ENCODE measurements at places on chromosomes 3 and 15. TPM values are rescaled to one million over a fixed set of nuclear protein-coding genes. Genes with fewer than 3 reads are reported as not detected.

GRCh38 chr3:41267975-41268640, 68.8 kb downstream of the CTNNB1 start:
- H3K27ac ChIP-seq, result no peak overlapping the region
- H3K4me1 ChIP-seq, result no peaks in the 10 kb centered on the region
- no peak overlapping the region for H3K4me3 ChIP-seq
- no peak for DNase-seq
- no peaks in the 10 kb centered on the region for H3K27me3 ChIP-seq

DNA sequence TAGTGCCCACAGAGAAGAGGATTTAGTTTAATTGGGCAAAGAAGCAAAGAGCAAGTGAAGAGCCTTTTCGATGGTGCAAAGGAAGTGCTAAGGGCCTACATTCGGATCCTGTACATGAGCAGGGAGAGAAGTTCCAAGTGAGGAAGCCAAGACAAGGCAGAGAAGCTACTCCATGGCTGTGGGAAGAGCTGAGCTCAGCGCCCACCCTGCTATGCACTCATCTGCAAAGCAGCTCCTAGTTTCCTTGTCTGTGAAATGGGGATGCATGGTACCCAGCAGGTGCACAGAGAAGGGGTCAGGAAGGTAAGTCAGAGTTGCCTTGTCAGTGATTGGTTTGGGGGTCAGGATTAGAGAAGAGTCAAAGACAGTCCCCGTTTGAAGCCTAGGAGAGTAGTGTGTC, 126.5 kb downstream of the PDE8A start:
- DNase-seq, result no peak
- no peak overlapping the region for H3K27ac ChIP-seq
- H3K27me3 ChIP-seq, result no peaks in the 10 kb centered on the region
- no peaks in the 10 kb centered on the region for H3K36me3 ChIP-seq

SLC25A36 gene
- 38.1 TPM for total RNA-seq

- H3K27ac ChIP-seq, result peak overlapping the region; percentile 69
- peak overlapping the region; percentile 71 for H3K4me3 ChIP-seq
- no peaks in the 10 kb centered on the region for H3K36me3 ChIP-seq
- H3K4me1 ChIP-seq, result peaks cover 54% of the 10 kb centered on the region
- peak; percentile 84 for DNase-seq
Observed at GRCh38 chr3:141796081-141796888, 33.1 kb downstream of the GRK7 start.

DNA sequence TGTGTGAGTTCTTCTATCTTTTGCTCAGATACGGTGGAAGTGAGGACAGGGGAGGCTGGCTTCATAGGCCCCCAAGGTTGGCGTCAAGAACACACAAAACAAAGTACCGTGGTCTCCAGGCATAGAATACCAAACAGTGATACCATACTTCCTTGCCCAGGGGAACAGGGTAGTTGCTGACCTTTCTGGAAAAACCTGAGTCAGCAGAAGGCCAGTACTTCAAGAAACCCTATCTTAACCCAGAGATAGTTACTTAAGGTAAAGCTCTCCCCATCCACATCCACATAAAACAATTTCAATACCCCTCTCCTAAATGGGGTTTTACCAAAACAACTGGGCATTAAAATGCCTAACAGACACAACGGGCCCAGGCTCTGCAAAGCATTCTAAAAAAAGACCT, 29.6 kb upstream of the RPS17 start:
- H3K27ac ChIP-seq, result no peak overlapping the region
- no peak overlapping the region for H3K4me3 ChIP-seq
- H3K36me3 ChIP-seq, result no peaks in the 10 kb centered on the region
- H3K4me1 ChIP-seq, result no peaks in the 10 kb centered on the region

GRCh38 chr3:10299679-10300078, 6.9 kb upstream of the GHRL start:
- no peak overlapping the region for H3K4me3 ChIP-seq
- no peak for DNase-seq
- H3K36me3 ChIP-seq, result peaks cover 36% of the 10 kb centered on the region
- H3K27me3 ChIP-seq, result no peaks in the 10 kb centered on the region

BTLA gene
- 14.8 TPM for total RNA-seq

- H3K4me1 ChIP-seq, result no peaks in the 10 kb centered on the region
- DNase-seq, result no peak
- H3K27ac ChIP-seq, result no peak overlapping the region
- no peak overlapping the region for H3K4me3 ChIP-seq
- H3K36me3 ChIP-seq, result peaks cover 7% of the 10 kb centered on the region
Observed at GRCh38 chr3:57896031-57896430, 112.2 kb upstream of the FLNB start.

- H3K27me3 ChIP-seq, result no peaks in the 10 kb centered on the region
- H3K4me1 ChIP-seq, result no peaks in the 10 kb centered on the region
- no peak overlapping the region for H3K4me3 ChIP-seq
- no peaks in the 10 kb centered on the region for H3K36me3 ChIP-seq
Observed at GRCh38 chr3:73502609-73503583, 121.8 kb downstream of the PDZRN3 start.

GRCh38 chr3:70249509-70250160, 62.8 kb downstream of the MDFIC2 start:
- H3K4me1 ChIP-seq, result no peaks in the 10 kb centered on the region
- no peak for DNase-seq
- H3K4me3 ChIP-seq, result no peak overlapping the region
- no peak overlapping the region for H3K27ac ChIP-seq

GRCh38 chr3:16430717-16431630, 82.5 kb downstream of the RFTN1 start:
- no peak overlapping the region for H3K4me3 ChIP-seq
- H3K27ac ChIP-seq, result no peak overlapping the region
- no peaks in the 10 kb centered on the region for H3K27me3 ChIP-seq
- H3K4me1 ChIP-seq, result no peaks in the 10 kb centered on the region
- DNase-seq, result no peak

DNA sequence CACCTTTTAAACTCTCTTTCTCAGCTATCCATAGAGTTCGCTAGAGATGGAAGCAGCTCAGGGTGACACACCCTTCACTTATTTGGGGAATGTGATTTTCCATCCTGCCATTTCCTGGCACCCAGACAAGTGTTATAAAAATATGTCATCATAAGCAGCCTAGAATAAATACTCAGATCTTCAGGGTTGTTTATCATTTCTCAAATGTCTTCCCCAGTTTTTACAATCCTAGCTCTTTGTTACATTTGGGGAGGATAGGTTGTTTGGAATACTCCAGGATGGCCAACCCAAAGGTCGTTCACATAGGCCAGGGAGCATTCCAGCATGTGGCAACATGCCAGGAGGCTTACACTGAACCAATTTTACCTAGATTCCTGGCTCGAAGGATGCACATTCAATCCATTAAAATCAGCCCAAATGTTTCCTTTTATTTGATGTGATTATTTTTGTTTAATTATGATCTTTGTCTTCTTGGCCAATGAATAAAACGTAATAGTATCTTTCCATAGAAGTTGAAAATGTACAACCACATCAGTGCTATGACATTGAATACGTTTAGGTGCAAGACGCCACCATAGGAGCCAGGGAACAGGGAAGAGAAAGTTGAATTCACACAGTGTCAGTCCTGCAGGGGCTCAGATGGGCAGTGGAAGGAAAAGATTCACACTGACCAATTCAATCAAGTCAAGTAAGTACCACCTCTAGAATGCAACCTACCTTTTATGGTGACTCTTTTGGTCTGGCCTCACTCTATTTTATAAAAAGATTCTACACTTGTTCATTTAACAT, 537.7 kb upstream of the MDFIC2 start:
- H3K27me3 ChIP-seq, result no peaks in the 10 kb centered on the region
- H3K27ac ChIP-seq, result no peak overlapping the region
- no peaks in the 10 kb centered on the region for H3K36me3 ChIP-seq
- no peaks in the 10 kb centered on the region for H3K4me1 ChIP-seq

DPPA2 gene
- not detected for total RNA-seq

EXOG gene
- total RNA-seq, result 17.7 TPM

DNA sequence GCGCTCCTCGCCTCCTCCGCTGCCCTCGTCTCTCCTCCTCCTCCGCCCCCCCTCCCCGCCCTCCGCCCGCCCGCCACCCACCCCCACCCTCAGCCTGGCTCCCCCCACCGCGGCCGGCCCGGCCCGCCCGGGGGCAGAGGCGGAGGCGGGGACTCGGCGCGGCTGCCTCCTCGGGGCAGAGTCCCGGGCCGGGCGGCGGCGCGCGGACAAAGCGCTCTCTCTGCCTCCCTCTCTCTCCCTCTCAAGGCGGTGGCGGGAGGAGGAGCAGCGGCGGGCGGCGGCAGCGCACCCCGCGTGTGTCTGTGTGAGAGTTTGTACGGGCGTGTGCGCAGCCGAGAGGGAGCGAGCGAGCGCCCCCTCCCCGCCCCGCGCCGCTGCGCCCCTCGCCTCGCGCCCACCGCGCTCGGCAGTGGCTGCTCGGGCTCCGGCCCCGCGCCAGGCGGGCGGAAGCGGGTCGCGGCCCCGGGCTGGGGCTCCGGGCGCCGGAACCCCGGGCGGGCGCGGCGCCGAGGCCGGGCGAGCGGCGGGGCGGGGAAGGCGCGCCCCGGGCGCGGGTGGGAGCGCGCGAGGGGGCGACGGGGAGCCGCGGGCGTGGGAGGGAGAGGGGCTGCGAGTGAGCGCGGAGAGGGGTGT, at the start of gene IGF2BP2:
Gene IGF2BP2, minus strand, starts transcription at position 37 of the 633 bp plus-strand sequence. CDS start 82 bp downstream, outside the sequence.
- H3K4me1 ChIP-seq, result peaks cover 5% of the 10 kb centered on the region
- peaks cover 30% of the 10 kb centered on the region for H3K27me3 ChIP-seq
- no peaks in the 10 kb centered on the region for H3K36me3 ChIP-seq
- DNase-seq, result peak; percentile 17
- peak within 1 kb of the TSS; percentile 19 for H3K4me3 ChIP-seq

GRCh38 chr3:189309400-189309975, 137.7 kb downstream of the TPRG1 start:
- no peak overlapping the region for H3K4me3 ChIP-seq
- no peaks in the 10 kb centered on the region for H3K36me3 ChIP-seq
- DNase-seq, result no peak
- H3K4me1 ChIP-seq, result no peaks in the 10 kb centered on the region

GRCh38 chr3:52346623-52347530, 30.8 kb downstream of the DNAH1 start:
- no peak for DNase-seq
- no peak overlapping the region for H3K27ac ChIP-seq
- H3K36me3 ChIP-seq, result no peaks in the 10 kb centered on the region
- no peaks in the 10 kb centered on the region for H3K27me3 ChIP-seq
- no peaks in the 10 kb centered on the region for H3K4me1 ChIP-seq

DNA sequence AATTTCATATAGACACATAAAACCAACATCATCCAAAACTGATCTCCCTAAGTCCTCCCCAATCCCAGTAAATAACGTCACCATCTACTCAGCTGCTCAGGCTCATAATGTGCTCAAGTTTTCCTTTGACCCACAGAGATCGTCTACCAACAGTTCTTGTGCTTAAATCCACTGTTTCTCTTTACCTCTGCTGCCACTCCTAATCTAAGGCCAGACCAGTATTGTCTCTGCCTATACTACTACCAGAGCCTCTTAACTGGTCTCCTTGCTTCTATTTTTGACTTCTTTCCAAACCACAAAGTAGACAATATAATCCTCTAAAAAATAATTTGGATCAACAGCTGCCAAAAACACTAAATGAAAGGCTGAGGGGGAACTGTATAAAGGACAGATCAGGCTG, 65.3 kb downstream of the CLASP2 start:
- no peaks in the 10 kb centered on the region for H3K36me3 ChIP-seq
- H3K4me3 ChIP-seq, result no peak overlapping the region
- H3K27ac ChIP-seq, result no peak overlapping the region
- H3K4me1 ChIP-seq, result no peaks in the 10 kb centered on the region
- no peaks in the 10 kb centered on the region for H3K27me3 ChIP-seq
- no peak for DNase-seq

RPUSD2 gene
- 25.1 TPM for total RNA-seq

DNA sequence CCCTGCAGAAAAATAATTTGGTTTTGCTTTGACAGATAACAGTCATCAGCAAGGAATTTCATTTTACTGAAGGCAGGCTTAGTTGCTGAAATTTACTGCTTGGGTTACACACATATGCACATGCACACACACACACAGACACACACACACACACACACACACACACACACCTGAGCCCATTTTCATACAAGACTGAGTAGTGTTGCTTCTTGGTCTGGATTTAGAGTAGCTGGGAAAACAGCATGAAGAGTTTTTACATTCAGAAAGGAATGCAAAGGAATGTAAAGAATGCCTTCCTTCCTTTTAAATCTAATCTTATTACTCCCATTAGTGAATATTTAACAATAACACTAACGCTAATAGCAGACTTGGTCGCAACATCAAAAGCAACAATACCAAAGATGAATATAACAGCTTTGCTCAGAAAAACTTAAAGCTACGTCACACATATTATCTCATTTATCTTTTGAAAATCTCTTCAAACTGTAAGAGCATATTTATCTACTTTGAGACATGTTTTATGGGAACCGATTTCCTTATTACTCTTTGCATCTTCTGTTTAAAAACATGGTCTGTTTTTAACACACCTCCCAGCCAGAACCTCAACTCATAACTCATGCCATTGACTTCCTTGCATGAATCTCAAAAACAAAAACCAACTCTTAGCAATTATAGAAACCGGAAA, 32.5 kb downstream of the RFTN1 start:
- peaks cover 53% of the 10 kb centered on the region for H3K4me1 ChIP-seq
- DNase-seq, result no peak
- H3K27me3 ChIP-seq, result no peaks in the 10 kb centered on the region
- no peaks in the 10 kb centered on the region for H3K36me3 ChIP-seq

STAC gene
- not detected for total RNA-seq

DNA sequence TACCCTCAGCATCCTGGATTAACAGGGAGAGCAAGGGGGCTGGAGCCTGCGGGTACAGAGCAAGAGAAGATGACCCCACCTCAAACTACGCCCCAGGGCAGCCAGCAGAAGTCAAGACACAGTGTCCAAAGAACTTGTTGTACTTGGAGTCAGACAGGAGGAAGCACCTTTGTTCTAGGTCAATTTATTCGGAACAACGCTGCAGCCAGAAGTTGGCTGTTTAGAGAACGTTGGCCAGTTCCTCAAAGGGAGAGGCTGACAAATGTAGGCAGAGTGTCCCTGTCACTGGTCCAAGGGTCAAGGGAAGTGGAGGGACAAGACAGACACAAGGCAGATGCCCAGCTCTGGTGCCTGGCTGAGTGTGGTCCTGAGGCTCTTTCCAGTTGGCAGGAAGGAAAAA, 32.1 kb upstream of the PIAS1 start:
- no peak overlapping the region for H3K4me3 ChIP-seq
- no peak for DNase-seq

- peaks cover 10% of the 10 kb centered on the region for H3K4me1 ChIP-seq
- H3K36me3 ChIP-seq, result no peaks in the 10 kb centered on the region
- H3K4me3 ChIP-seq, result no peak overlapping the region
- H3K27me3 ChIP-seq, result no peaks in the 10 kb centered on the region
- no peak for DNase-seq
- H3K27ac ChIP-seq, result no peak overlapping the region
Observed at GRCh38 chr3:157094301-157094700, 65.6 kb downstream of the CCNL1 start.
